CD4-positive, alpha-beta T cell treated with Interleukin-10 for 1 hour (primary cell): ENCODE measurements at places on chromosomes 5 and 9.

DNA sequence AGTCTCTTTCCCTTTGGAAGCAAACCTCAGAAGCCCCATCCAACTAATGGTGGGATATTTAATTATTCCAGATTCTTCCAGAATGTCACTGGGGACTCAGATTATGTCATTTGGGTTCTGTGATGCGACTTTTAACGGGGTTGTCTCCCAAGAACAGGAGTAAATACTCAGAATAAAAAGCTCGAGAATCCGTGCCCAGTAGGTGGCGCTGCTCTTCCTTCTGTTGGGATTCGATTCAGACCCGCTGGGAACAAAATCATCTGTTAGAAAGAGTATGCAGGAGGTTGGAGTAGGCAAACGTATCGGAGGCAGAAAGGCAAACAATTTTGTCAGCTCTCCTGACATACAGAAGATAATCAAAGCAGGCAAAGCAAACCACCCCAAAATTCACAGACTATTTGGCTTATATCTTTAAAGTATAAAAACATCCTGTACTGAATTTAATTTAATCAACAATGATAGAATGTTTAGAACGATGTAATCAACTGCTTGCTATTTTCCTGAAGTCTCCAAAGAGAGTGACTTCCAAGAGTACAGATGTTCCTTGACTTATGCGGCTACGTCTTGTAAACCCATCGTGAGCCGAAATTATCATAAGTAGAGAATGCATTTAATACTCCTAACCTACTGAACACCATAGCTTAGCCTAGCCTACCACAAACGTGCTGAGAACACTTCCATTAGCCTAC is 169.8 kb upstream of the RAI14 start:
- peak; percentile 58 for DNase-seq

- no peak for DNase-seq
Measured at GRCh38 chr9:131552030-131552429, 6.7 kb downstream of the PRRT1B start.

GRCh38 chr9:96626912-96627311 is 7.3 kb upstream of the CDC14B start:
- no peak for DNase-seq

GRCh38 chr5:134736173-134736812 is 2.1 kb upstream of the CAMLG start:
- DNase-seq = no peak

GRCh38 chr9:899440-900184 is 58.1 kb downstream of the DMRT1 start:
- no peak for DNase-seq

GRCh38 chr9:120878188-120879130 is 1.5 kb upstream of the PHF19 start:
- no peak for DNase-seq
